ENCODE measurements at places on chromosomes 1 and 21. TPM values are rescaled to one million over a fixed set of nuclear protein-coding genes. Genes with fewer than 3 reads are reported as not detected.

OPTC gene
- 0.39 TPM for polyA plus RNA-seq

GRCh38 chr1:55821234-55821633, 606.1 kb upstream of the USP24 start:
- DNase-seq = no peak

CASZ1 gene
- polyA plus RNA-seq = 3.9 TPM

DNA sequence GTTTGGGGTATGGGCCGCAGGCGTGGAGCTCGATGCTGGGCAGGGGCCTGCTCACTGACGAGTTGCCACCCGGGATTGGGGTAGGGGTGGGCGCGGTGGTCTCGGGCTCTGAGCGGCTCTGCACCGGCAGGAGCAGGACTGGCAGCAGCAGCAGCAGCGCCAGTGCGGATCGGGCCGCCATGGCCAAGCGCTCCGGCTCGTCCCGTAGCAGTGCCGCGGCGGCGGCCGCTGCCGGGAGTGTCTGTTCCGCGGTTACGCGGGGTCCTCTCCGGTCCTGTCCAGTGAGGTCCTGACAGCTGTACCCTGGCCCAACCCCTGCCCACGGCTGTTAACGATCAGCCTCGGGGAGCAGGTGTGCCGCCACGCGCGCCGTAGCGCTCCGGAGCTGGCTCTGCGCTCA, 26.5 kb downstream of the ADARB1 start:
- no peak for DNase-seq

DNA sequence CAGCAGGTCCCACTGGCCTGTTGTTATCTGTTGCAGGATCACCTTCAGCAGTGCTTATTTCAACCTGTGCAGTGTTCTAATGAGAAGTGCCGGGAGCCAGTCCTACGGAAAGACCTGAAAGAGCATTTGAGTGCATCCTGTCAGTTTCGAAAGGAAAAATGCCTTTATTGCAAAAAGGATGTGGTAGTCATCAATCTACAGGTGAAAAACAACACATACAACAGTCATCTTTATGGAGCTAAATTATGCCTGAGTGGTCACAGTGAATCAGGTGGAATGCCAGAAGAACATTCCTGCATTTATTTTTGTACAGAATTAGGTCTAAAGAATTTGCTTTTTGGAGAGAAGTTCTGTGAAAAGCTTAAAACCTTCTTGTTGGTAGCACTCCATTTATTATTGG, 33.2 kb downstream of the TRAF5 start:
- DNase-seq = no peak

PGLYRP3 gene
- 0.94 TPM for polyA plus RNA-seq

DNA sequence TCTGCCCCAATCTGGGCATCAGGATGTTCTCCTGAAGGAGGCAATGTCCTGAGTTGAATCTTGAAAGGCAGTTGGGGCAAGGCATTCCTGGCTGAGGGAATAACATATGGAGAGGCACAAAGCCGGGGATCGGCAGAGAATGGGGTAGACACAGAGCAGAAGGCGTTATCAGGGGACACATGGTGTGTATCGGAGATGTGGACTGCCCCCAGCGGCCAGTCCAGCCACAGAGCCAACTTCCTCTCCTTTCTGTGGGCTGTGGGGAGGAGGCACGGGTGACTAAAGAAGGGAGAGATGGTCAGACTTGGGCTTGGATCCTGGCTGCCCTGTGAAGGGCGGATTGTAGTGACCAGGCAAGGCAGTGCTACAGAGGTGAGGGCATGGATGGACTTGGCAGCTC, 32.1 kb downstream of the FOXD2 start:
- no peak for DNase-seq

- DNase-seq = no peak
Observed at GRCh38 chr1:161083748-161084596, 5.4 kb downstream of the NECTIN4 start.

- DNase-seq = no peak
Observed at GRCh38 chr1:20487236-20487590, 1.2 kb upstream of the CAMK2N1 start.

HSPB7 gene
- polyA plus RNA-seq = 9.5 TPM

DNA sequence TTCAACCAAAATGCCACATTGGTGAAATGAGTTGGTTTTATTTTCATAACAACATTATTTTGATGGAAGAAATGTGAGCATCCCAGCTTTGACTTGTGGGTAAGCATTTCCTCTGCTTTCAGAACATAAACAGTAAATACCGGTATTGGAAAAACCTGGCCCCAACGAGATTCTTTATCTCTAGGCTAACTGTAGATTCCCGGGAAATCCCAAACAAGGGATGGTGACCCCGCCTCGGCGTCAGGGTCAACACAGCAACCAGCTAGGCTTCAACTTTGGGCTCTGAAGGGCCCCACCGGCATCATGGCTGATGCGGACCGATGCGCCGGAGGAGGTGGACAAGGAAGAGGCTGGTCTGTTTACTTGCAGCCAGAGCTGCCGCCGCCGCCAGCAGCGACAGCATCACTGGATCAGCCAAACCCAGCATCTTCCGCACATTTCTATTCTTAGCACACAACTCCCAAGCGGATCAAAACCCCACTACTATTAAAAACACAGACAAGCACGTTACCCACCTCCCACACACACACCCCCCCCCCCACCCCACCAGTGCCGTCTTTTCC, 1.1 kb downstream of the AKT3 start:
- no peak for DNase-seq

GRCh38 chr1:38190983-38191382, 144.4 kb upstream of the POU3F1 start:
- DNase-seq = no peak

PRR9 gene
- 3.1 TPM for polyA plus RNA-seq

DNA sequence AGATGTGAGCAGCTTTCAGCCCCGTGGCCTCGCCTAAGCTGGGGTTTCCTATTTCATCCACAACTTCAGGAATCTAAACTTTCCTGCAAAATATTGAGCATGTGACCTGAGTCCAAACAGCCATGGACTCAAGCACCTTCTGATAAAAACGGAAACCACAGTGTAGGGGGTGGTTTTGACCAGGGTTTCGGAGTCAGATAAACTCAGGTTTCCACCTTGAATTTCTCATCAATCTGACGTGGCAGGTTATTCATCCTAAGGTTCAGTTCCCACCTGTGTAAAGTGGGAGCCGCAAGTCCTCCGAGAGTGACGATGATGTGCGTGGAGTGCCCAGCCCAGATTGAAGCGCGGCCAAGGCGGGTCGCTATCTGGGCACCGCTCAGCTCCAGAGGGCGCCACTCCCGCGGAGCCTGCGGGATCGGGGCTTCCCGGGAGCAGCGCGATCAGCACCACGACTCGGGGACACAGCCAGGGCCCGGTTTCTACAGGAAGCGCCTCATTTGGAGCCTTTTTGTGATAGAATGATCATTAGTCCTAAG, 871 bp upstream of the ETS2 start:
- DNase-seq = no peak

DNA sequence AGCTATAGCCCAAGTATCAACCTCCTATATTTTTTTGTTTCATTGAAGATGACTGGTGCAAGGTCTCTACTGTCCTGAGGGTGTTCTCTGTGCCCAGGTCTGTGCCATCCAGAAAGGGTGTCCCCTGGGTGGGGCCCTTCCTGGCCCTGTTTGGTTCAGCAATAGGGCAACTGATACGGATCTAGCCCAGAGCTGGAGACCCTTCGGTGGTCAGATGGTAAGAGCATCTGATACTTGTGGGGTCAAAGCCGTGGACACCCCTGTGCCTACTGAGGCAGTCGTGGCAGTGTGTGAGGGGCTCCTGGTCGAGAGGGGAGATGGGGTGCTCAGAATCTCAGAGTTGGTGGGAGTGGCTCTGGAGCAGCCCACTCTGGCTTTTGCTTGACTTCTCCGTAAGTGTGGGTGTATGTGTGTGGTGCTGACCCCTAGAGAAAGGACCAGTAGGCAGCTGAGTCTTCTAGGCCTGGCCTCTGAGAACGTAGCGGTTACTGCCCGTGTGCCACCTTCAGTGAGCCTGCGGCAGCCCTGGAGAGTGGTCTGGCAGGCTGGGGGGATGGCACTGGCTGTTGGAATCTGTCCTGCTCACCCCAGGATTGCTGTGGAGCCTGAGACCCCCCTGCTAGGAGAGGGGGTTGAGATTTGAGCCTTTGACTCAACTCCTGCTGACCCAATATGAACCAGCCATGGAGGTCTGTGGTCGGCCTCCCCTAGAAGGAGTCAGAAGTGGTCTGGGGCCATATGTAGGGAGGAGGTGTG, 2.7 kb downstream of the AMPD2 start:
- DNase-seq = no peak

All from thymus (tissue), 14 donors.